ENCODE measurements at places on chromosomes 12 and 14.

DNA sequence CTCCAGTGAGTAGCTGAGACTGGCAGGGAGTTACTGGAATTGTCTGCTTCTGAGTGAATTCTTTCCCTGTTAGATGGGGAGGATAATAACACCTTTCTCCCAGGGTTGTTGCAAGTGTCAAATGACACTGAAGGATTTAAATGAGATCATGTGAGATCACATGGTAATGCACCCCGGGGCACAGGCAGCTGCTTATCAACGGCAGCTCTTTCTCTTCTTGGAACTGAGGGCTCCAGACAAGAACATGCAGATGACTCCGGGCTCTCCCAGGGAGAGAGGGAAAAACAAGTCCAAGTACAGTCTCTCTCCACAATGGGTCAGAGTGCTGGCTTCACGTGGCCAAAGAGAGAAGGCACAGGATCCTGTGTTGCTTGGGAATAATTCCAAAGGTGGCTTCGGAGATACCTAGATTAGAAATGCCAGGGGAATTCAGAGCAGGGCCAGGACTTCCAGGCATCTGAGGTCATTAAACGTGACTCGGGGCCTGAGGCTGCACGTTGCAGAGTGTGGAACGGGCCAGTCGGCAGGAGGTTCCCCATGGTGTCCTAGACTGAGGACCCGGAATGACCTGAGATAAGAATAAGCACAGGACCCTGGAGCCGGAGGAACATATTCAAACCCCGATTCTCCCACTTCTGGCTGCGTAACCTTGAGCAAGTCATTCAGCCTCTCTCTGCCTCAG is 109.2 kb downstream of the PRMT8 start:
- DNase-seq = no peak

DNA sequence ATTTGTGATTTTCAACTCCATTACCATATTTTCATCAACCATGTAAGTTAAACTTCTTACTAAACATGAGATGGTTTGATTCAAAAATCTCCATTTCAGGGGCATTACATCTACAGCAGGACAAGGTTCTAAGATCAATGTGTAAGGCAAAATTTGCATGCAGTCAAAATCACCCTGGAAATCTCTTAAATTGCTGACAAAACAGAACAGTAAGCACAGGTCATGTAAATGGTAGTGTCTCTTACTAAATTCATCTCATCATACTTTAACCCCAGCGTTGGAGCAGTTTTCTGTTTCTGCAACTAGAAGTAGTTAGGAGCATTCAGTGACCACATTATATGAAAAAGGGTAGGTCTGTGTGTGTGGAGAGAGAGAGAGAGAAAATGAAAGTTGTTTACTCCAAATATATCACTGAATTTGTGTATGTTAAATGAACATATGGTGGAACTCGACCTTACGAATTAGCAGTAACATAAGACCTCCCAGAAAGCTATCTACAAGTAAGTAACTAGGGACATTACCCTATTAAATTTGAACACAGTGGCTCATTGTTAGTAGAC is 227.5 kb downstream of the SSPN start:
- DNase-seq = no peak

GRCh38 chr12:89573051-89573810 is 47.4 kb upstream of the POC1B start:
- no peak for DNase-seq

GRCh38 chr12:12636641-12637040 is 25.0 kb downstream of the CREBL2 start:
- no peak for DNase-seq

DNA sequence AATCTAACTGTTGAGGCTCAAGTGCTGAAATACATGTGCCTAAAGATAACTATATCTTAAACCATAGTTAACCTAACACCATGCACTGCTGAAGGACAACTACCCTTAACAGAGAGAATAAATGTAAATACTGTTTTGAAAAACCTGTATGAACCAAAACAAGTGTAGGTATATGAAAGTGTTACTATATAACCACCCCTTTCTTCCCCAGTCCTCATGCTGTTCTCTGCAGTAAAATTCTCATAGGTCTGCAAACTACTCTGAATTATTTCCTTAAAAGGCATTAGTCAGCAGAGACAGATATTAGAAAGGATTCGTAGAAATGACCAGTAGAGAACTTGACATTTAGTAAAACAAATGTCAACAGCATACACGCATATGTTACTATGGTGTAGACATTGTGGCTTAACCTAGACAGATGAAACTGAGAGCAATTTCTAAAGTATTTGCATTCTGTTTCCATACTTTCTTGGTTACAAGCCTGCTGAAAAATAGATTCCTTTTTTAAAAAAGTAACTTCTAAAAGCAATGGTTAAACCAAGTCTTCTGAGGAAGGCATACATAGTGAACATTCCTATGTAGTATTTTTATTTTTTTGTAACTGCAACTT is 13.9 kb downstream of the CSRP2 start:
- no peak for DNase-seq

- no peak for DNase-seq
Measured at GRCh38 chr14:95841668-95842067, 35.0 kb upstream of the TUNAR start.

All from activated effector memory CD4-positive, alpha-beta T cell treated with anti-CD3 and anti-CD28 coated beads, Interleukin-2, amount 50 U/mL, for 16 hours (primary cell).